ENCODE measurements at places on chromosomes 6 and 20. TPM values are rescaled to one million over a fixed set of nuclear protein-coding genes. Genes with fewer than 3 reads are reported as not detected.

The PNLDC1 gene
- not detected for total RNA-seq

The CLPSL1 gene
- not detected for total RNA-seq

- no peak for DNase-seq
These were observed 28.2 kb upstream of the ECI2 start for GRCh38 chr6:4163408-4164116.

DNA sequence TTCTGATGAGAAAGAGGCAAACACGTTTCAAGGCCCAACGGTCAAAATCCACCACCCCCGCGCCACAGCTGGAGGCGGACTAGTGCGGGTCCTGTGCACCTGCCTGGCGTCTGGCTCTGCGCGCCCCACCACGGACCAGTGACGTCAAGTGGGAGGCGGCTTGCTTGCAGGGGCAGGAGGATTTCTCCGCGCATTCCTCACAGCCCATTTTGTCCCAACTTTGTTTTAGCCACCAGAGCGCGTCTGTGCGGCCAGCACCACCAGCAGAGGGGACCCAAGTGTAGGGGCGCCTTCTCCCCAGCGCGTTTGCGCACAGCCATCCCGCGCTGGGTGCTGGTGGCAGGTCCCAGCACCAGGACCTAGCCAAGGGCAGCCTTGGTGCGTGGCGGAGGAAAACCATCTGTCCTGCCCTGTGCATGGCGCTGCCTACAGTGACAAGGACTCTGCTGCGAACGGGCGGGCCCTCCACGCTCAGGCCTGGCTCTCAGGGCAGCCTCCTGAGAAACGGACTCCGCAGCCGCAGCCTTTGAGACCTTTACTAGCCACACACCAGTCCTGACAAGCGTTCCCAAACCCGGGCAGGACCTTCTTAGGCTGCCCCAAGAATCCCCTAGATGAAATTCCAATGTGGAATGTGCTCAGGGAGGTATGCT is 194.8 kb upstream of the EXOC2 start:
- DNase-seq, result no peak

DNA sequence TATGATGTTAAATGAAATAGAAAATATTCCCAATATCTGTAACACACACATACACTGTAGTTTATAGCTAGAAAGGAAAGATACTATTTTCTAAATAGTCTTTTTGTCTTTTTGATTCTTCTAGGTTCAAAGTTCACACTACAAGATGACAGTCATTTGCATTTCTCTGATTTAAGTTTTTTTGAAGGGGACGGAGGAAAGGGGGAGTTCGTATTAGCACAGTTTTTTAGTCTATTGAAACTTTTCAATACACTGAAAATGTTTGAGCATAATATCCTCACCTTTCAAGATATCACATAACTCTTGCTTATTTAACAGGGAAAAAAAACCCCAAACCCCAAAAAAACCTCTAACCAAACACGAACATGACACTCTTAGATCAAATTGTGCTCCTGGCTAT is 68.1 kb downstream of the BMP2 start:
- DNase-seq, result no peak

DNA sequence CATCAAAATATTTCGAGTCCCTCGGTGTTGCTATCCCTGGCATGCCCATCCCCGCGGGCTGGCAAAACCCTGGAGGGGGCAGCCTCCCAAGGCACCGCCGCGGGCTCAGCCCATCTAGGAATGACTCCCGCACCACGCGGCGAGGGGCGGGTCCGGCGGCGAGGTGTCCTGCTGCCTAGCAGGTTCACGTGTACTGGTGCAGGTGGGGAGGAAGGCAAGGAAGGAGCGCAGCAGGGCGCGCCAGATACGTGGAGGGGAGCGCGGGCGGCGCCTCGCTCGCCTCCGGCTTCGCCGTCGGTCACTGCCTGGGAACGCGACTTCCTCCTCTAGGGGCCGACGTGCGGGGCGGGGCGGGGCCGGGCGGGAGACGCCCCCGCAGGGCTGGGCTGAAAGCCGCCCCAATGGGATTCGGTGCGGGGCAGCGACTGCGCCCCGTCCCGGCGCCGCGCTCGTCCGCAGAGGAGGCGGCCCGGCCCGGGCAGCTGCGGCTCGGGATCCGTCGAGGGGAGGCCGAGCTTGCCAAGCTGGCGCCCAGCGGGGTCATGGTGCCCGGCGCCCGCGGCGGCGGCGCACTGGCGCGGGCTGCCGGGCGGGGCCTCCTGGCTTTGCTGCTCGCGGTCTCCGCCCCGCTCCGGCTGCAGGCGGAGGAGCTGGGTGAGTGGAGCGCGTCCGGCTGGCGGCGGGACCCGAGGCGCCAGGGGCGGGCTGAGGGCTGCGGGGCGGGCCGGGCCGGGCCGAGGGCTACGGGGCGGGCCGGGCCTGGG is at the start of gene DCBLD1:
DCBLD1 (plus strand) TSS at position 435 of the 764 bp plus-strand sequence; CDS start at position 543, 108 bp downstream.
- peak; percentile 78 for DNase-seq

All from HT-29 (cell line).